ENCODE measurements at places on chromosomes 7 and 10.
A peak's percentile ranks its signal among the peaks of the same experiment; 100 is the strongest.

DNA sequence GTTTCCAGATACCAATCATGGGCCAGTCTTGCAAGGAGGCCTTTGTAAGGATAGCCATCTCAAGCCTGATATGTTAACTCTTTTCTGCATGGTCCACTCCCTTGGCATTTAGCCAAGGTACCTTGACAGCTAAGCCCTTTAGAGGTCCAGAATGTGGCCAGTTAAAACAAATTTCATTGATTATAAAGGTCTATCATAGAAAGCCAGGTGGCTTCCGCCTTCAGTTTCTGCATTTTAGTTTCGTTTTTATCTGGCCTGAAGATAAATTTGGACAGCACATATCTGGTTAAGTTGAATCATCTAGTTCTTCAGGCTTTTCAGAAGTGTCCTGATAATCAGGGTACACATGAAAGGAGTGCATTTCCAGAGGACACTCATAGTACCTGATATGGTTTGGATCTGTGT, 30.7 kb downstream of the ANKIB1 start:
- no peak for DNase-seq

- no peak for DNase-seq
Measured at GRCh38 chr10:116476461-116476860, 48.8 kb downstream of the PNLIPRP3 start.

DNA sequence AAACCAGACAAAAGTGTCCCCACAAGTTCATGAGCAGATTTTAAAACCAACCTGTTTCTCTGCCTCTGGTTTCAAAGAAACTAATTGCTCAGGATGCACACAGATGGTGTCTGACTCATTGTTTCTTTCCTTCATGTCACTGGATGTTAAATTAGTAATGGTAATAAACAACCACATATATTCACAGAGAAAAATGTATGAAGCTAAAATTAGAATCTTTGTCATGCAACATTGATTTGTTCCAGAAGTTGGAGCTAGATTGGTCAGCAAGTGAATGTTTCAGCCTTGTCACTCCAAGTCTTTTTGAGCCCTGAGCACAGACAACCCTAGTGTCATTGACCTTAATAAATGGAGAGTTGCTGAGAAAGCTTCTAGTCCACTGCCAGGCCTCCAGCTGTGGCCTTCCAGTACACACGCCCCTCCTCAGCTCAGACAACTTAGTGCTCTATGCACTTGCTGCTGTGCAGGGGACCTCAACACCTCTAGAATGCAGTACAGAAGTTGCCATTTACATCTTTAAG, 175.9 kb downstream of the CCDC71L start:
- DNase-seq = peak; percentile 80

DNA sequence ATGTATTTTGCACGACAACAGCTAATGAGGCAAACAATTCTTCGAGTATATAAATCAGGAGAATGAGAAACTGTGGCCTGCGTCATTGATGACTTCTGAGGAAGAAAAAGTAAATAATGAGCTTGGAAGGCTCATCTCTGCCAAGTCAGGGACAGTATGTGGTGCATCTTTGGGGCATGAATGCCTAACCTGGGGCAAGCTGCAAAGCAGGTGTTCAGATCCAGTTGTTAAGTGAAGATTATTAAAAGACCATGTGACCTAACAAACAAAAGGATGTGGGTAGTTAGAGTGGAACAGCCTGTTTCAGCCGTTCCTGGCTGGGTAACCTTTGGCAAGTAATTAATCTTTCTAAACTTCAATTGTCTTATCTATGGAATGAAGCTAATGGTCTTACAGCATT, 93.0 kb downstream of the LYZL2 start:
- no peak for DNase-seq

- DNase-seq = no peak
Measured at GRCh38 chr10:88759366-88760101, at the start of gene LIPN. LIPN (plus strand) TSS chr10:88760020; CDS start chr10:88761406, 1,386 bp downstream.

DNA sequence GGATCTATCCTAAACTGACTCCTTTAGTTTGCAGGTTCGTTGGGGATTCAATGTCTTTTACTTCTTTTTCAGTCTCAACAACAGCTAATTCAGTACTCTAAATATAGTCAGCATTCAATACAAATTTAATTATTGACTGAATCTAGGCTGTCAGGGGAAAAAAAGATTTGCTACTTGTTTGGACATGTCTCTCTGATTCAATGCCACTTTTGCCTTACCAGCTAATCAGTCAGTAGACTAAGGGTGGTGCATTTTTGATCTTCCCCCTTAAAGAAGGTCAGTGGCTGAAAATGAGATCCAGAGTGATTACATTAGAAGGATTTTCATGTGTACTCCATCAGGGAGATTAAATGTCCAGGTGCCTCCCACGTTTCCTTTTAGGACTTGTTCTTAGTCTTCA, 145.1 kb downstream of the C1GALT1 start:
- no peak for DNase-seq

DNA sequence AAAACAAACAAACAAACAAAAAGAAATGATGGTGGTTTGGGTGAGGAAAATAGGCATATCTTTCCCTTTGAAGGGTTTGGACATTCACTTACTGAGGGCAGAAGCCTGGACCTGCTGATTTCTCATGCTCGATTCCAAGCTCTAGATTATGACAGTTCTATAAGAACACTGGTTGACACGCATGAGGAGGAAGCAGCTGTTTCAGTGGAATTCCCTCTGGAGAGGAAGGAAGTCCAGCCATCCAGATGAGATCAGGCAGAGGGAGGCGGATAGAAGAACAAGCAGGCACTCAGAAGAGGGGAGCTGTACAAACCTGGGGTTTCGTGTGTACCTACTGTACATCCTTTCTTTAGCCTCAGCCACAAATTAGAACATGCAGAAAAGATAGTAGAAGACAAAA, 691.9 kb downstream of the INHBA start:
- DNase-seq = no peak

DNA sequence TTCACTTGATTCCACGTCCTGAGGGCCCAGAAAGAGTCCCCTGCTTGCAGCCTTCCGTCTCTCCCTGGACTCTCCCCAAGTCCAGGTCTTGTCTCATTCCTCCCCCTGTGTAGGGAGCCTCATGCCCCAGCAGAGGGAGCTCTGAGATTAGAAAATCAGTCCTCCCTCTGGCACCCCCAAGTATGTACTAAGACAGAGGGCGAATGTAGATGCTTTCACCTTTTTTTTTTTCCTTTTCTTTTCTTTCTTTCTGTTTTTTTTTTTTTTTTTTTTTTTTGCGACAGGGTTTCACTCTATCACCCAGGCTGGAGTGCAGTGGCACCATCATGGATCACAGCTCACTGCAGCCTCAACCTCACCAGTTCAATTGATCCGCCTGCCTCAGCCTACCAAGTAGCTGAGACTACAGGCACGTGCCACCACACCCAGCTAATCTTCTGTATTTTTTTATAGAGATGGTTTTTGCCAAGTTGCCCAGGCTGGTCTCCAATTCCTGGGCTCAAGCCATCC, 10.3 kb downstream of the SFXN3 start:
- peak; percentile 56 for DNase-seq

DNA sequence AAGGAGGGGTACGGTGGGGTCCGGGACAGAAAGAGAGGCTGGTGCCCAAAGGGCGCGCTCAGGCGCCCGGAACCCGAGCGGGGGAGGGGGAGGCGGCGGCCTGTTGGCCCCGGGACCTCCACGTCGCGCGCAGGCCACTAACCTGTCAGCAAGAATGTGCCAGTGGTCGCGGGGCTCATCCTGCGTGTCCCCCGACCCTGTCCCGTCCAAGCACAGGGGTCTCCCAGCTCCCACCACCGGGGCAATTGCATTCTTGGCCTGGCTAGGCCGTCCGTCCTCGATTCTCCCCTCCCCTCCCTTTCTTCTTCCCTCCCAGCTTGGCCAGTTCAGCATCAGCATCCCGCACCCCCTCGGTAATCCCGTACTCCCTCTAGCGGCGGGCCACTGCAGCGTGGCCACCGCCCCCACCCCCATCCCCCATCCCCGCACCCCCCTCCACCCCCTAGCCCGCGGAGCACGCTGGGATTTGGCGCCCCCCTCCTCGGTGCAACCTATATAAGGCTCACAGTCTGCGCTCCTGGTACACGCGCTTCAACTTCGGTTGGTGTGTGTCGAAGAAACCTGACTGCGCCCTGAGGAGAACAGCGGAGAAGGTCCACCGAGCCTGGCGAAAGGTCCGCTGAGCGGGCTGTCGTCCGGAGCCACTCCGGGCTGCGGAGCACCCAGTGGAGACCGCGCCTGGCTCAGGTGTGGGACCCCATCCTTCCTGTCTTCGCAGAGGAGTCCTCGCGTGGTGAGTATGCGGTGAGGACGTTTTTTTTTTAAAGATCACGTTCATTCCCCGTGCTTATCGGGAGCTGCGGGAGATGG, at the start of gene SGCE:
Gene SGCE, minus strand, starts transcription at position 286 of the 810 bp plus-strand sequence. Its CDS starts 35 bp downstream, at position 251.
- DNase-seq = peak; percentile 49

DNA sequence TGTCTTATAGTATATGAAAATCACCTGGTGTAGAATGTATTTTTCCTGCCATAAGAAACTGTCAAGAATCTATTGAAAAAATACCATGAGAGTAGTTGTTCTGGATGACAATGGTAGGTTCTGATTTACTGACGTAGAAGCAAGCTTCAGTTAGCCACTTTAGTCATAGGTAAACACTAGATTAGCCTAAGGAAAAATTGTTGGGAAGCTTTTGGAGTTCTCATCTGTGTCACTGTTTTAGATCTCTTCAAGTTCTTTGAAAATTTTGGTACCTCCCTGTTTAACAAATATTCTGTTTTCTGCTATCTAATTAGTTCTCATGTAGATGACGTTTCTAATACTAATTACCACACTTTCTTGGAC, 131.8 kb downstream of the ADK start:
- no peak for DNase-seq

GRCh38 chr7:54186336-54186735, 355.8 kb upstream of the VSTM2A start:
- DNase-seq = no peak

DNA sequence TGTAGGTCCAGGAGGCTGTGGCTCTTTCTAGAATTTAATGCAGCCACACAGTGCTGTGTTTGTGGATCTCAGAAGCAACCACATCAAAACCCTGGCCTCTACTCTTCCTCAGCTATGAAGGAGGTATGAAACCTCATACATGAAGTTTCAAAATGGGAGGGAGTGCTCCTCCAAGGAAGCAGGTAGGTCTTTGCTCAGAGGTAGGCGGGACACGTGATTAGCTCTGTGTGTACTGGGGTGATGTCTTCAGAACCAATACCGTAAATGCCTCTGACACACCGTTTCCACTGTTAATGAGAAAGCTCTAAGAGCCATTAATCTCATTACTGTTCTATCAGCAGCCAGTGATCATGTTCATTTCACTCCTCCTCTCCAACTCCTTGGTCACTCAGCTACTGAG, 126.1 kb downstream of the PLXNA4 start:
- no peak for DNase-seq

- no peak for DNase-seq
Measured at GRCh38 chr7:146805082-146805481, 688.5 kb downstream of the CNTNAP2 start.

GRCh38 chr10:99870123-99870730, 87.8 kb downstream of the ABCC2 start:
- DNase-seq = no peak

DNA sequence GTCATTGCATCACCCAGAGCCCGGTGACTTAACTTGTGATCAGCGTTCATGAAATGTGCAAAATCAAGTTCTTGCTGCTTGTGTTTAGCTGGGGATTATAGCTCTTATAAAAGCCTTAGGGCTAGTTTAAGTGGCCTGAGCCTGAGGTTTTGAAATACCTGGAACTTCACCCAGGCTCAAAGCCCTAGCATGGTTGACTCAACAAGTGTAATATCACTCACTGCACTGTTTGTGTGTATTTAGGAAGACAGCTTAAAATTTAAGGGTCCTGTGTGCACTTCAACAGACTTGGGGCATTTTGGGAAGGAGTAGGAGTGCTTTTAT, 489.5 kb downstream of the GATA3 start:
- DNase-seq = no peak

DNA sequence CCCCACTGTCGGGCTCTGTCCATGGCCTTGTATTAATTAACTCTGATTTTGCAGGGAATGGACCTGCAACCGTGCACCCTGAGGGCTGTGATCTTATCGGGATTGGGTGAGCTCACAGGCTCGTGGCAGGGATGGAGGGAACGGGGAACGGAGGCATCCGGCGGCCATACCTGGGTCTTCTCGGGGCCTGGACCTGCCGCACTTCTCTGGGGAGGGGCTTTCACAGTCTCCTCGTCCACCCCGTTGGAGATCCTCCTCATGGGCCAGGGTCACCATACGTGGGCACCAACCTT, 57.5 kb upstream of the SHH start:
- no peak for DNase-seq

GRCh38 chr10:115063701-115064658, 29.2 kb upstream of the ATRNL1 start:
- no peak for DNase-seq

DNA sequence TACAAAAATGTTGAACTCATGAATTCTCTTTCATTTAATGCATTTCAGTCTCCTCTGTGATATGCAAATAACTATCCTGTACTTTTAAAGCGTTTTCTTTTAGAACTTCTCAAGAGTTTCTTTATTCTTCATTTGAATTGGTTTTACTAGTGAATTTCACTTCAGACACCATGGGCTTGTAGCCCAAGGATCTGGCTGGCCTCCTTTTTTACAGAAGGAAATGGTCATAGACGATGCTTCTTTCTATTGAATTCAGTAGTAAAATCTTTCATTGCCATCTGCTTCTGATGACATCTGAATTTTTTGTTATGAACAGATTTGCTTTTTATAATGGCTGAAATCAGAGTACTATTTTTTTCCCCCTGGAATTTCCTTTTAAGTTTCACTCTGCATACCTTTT, 135.2 kb upstream of the ETV1 start:
- no peak for DNase-seq
